ENCODE measurements at places on chromosomes 6 and 20.
A peak's percentile ranks its signal among the peaks of the same experiment; 100 is the strongest.

- no peak for ATAC-seq
Measured at GRCh38 chr6:73079978-73080377, 145.3 kb downstream of the KHDC1L start.

GRCh38 chr20:51434580-51435247, 107.8 kb downstream of the NFATC2 start:
- ATAC-seq = no peak

DNA sequence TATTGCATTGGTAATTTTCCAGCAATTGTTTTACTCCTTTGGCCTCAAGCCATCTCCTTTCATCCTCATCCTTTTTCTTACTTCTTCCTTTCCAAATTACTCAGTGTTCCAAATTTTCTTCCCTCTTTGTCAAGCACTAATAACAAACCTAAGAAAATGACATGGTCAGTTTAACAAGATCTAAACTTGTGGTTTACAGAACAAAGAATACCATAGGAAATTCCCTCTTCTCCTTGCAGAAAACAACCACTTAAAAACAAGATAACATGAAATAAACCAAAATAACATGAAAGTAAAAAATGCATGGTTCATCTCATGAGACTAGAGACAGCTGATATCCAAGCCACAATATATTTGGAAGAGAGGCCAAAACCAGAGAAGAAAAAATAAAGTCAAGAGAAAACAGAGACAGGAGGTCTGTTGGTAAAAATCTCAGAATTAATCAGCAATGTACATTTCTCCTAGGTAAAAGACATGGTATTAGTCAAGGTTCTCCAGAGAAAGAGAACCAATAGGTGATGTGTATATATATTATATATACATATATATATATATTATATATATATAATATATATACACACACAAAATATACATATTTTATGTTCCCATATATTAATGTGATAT, 51.0 kb upstream of the SENP6 start:
- no peak for ATAC-seq

- no peak for ATAC-seq
Measured at GRCh38 chr6:5898102-5898501, 108.6 kb downstream of the NRN1 start.

- ATAC-seq = no peak
Measured at GRCh38 chr6:169886631-169887227, 135.3 kb downstream of the ERMARD start.

DNA sequence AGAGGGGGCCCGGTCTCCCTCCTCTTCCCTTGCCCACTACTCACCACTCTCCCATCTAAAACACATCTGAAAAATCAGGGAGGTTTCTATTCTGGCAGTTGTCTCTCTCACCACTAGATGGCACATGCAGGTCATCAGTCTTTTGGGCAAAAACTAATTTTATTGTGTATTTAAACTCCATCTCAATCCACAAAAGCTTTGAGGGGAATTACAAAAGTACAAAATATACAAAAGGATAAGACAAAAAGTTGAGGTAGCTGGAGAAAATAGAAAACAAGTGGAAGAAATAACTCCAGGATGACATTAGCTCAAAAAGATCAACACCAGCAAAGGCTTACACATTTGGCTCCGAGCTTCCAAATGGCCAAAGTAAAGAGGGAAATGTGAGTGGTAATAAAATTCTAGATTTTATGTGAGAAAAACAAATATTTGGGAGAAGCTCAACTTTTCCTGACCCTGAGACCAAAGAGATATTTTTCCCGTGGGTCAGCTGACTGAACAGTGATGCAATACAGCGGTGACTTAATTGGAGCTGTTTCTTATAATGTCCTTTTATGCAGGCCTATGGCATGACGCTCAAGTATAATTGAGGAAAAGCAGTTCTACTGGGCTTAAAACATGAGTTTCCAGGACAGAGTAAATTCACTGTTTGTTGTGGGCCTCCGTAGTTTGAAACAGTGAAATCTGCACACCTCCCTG, 79.8 kb upstream of the CHD6 start:
- no peak for ATAC-seq

DNA sequence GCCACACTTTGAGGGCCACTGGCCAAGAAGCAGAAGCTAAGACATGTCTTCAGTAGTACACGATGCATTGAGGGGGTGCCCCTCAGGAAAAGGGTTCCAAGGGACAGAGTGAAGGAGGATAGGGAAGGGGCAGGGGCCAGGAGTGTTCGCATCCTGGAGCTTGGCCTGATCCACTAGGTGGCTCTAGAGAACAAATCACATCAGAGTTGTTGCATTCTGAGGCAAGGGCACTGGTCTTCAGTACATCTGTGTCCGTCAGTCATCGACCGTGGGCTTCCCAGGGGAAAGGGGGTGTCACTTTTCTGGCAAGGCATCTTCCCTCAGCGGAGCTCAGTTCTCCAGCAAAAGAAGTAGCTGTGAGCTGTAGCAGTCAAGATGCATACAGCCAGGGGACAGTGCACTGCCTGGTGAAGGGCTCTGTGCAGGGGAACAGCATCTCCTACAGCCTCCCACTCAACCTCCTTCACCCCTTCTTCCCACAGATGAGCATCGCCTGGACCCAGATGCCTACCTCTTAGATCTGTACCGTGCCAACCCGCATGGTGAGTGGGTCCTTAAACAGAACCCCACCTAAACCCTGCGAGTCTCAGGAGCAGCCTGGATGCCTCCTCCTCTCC, 47.8 kb downstream of the ARHGAP40 start:
- ATAC-seq = no peak

DNA sequence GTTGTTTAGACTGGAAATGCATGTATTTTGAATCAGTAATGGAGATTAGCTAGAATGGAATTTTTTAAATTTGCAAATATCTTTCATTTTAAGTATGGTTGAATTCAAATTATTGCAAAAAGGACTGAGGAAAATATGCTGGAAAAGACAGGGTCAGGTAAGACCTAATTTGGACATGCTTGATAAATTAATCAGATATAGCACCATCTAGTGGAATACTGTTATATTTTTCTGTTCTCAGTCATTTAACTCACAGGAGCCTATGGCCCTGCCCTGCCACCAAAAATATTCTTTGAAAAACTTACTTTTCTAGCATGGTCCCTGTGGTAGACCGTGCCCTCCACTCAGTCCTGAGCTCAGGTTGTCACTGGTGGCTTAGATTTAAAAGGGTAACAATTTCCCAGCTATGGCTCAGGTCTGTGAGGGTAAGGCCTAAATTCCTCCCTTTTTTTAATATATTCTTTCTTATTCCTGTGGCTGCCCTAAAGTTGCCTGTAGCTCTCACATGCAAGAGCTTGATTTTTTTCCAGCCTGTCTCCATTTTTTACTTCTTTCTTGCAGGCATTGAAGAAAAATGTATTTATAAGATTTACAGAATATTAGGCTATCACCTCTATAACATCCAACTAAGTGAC, 25.3 kb upstream of the KIAA1586 start:
- no peak for ATAC-seq

DNA sequence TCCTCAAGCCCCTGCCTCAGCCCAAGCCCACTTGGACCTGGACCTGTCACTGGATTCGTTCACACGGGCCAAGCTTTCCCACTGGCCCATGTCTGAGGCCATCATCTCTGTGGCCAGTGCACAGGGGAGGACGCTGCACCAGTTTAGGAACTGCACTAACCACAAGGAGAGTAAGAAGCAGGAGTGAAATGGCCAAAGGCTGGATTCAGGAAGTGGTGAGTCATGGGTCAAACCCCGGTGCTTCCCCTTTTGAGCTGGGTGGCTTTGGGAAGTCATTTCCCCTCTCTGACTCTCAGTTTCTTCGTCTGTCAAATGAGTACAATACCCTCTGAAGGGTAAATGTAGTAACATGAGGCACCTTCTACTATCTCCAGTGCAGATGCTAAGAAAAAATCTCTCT, 87.9 kb downstream of the CD40 start:
- peak; percentile 61 for ATAC-seq

- no peak for ATAC-seq
Measured at GRCh38 chr6:149306967-149307366, 10.5 kb upstream of the TAB2 start.

DNA sequence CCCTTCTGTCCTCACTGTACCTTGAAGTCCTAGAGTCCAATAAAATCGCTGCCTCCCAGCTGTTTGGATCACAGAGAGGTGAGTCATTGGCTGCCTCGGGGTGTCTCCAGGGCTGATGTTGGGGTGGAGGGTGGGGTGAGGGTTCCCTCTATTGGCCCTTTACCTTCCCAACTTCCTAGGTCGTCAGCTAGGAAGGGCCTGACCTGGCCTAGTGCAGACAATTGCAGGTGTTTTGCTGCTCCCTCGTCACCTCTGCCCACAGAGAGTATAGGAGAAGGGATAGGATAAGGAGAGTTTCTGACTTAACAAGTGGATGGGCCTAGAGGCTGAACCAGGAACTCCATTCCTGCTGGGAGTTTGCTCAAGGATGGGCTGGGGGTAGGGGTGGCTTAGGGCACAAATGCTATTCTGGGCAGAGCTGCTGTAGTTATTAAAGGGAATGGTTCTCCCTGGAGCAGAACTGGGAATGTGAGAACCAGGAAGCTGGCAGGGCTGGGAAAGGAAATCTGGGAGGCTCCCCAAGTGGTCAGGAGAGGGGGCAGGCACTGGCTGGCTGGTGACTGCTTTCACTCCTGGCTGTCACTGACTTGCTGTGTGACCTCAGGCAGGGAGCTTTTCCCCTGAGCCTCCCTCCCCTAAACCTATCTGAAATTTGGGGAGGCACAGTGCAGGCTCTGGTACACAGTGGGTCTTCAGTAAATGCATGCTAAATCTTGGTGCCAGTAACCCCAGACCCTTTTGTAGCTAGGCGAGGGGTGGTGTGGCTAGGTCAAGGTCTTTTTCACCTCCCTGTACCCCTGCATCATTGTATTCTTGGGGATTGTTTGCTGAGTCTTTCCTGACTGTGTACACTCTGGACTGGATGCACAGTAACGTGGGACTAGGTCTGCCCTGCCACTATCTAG, 1.5 kb downstream of the TP53INP2 start:
- no peak for ATAC-seq

- no peak for ATAC-seq
Measured at GRCh38 chr6:47473791-47474346, 3.7 kb upstream of the CD2AP start.

DNA sequence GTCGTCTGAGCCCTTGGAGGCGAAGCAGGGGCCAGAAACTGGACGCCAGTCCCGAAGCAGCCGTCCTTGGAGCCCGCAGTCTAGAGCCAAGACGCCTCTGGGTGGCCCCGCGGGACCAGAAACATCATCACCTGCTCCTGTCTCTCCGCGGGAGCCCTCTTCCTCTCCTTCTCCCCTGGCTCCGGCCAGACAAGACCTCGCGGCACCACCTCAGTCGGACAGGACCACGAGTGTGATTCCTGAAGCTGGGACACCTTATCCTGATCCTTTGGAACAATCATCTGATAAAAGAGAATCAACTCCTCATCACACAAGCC, 416 bp downstream of the RSPH4A start:
- ATAC-seq = no peak

DNA sequence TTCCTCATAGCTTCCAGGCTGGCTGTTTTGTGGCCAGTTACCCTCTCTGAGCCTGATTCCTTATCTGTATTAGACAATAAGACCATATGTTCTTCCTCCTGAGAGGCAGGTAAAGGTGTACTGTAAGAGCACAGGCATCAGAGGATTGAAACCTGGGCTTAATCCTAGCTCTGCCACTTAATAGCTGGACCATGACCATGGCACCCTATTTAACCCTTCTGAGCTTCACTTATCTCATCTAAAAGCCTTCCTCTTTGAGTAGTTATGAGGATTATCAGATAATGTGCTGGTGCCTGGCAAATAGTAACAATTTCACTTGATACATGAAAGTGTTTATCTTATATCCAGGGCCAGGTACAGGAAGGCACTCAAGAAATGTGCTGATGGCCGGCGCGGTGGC, 34.9 kb downstream of the BCL2L1 start:
- ATAC-seq = no peak

- no peak for ATAC-seq
Measured at GRCh38 chr6:45477790-45478189, 100.1 kb upstream of the SUPT3H start.

- ATAC-seq = no peak
Measured at GRCh38 chr6:90466154-90466940, 120.5 kb downstream of the MAP3K7 start.

DNA sequence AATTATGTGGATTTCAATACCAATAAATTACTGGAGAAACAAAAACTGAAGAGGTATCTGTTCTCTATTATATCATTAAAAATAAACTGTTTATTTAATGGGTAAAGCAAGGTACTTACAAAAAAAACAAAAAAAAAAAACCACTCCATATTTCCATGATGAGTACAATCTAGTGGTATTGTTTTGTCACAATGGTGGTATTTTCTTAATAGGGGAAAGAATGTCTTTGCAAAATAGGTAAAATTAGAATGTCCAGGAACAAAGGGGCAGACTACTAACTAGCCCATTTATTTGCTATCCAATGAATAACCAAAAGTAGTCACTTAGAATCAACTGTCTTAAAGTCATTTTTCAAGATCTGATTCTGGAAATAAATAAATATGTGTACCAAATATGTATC, 92.0 kb downstream of the ARHGAP18 start:
- ATAC-seq = no peak

- ATAC-seq = peak; percentile 31
Measured at GRCh38 chr6:125009578-125009977, 47.3 kb downstream of the RNF217 start.

DNA sequence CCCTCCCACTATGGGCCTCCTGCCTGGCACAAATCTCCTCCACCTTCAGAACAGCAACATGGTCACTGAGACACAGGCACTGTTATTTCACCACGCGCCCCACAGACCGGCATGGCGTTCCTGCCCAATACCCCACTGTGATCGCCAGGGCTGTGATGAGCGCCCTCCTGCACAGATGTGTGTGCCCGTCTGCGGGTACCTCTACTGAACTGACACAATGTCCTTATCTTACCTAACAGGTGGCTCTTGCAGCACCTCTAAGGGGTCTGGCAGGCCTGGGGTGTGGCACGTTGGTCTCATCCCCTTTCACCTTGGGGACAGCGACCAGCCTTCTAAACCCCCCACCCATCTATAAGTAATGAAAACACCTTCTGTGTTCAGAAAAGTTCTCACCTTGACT, 64.2 kb downstream of the STAU1 start:
- no peak for ATAC-seq

DNA sequence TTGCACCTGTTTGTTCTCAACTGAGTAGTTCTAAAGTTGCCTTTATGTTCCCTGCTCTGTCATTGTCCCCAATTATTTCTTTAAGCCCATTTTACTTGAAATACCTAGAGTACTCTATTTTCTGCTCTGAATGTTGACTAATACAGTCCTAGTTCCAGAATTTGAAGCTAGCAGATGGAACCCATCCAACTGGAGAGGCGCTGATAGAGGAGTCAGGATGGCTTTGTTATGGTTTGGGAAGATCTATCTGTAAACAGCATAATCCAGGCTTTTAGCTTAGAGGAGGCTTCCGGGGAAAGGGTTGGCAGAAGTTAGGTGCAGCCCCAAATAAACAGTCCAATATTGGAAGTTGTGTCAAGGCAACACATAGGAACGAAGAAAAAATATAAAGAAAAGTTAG, 927.7 kb downstream of the TFAP2A start:
- no peak for ATAC-seq

- no peak for ATAC-seq
Measured at GRCh38 chr6:9225441-9225871, 790.1 kb upstream of the SLC35B3 start.

Data from gastroesophageal sphincter (tissue), 4 donors.